ENCODE measurements at places on chromosomes 2 and 18. TPM values are rescaled to one million over a fixed set of nuclear protein-coding genes. Genes with fewer than 3 reads are reported as not detected.

Gene KIF5C
- 3.6 TPM for total RNA-seq

DNA sequence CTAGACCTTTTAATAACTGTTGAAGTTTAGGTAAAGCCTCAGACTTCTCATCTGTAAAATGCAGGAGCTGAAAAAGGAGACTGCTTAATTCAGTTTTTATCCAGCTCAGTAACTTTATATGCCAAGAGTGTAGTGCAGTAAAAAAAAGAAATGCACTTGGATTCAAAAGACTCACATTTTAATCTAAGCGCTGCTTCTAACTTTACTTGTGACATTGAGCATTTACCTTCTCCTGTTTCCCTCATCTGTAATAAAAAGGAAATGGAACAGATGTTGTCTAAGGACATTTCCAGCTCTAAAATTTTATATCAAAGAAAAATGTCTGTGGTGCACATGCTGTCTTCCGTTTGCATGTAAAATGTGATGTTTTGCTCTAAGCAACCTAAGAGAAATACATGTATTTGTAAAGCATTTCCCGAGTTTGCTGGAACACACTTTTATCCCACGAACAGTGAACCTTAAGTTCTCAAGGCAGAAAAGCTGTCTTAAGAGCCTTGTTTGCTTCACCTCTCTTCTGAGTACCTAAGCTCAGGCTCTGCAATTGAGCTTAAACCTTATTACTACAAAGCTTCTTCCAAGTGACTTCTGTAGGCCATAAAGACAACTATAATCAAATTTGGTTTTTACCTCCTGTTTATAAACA is 24.2 kb upstream of the TANK start:
- no peaks in the 10 kb centered on the region for H3K27me3 ChIP-seq
- no peak overlapping the region for H3K27ac ChIP-seq
- no peak overlapping the region for H3K4me3 ChIP-seq
- peaks cover 11% of the 10 kb centered on the region for H3K4me1 ChIP-seq
- no peaks in the 10 kb centered on the region for H3K36me3 ChIP-seq

Gene SLC11A1
- 37.6 TPM for total RNA-seq

GRCh38 chr2:189444322-189444721 is 3.0 kb downstream of the WDR75 start:
- H3K4me3 ChIP-seq: no peak overlapping the region
- no peak for DNase-seq
- peaks cover 6% of the 10 kb centered on the region for H3K4me1 ChIP-seq
- no peak overlapping the region for H3K27ac ChIP-seq
- H3K27me3 ChIP-seq: no peaks in the 10 kb centered on the region

Gene KLHL41
- 1.8 TPM for total RNA-seq

DNA sequence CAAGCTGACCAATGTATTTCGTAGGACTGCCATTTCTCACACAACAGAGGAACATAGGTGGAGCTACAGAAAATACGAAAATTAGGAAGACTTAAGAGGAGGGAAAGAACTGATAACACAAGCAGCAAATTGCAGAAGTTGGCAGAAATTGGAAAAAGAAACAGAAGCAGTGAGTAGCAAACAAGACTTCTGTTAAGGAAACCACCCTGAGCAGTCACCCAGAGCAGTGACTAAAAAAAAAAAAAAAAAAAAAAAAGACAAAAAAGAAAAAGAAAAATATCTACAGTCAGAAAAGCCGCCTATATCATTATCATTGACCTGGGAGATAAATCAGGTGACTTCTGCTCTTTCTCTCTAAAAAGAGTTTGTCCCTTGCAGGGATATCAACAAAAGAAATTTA is 21.4 kb downstream of the STK17B start:
- H3K4me1 ChIP-seq: no peaks in the 10 kb centered on the region
- H3K36me3 ChIP-seq: no peaks in the 10 kb centered on the region
- no peak overlapping the region for H3K4me3 ChIP-seq
- H3K27ac ChIP-seq: no peak overlapping the region
- H3K27me3 ChIP-seq: no peaks in the 10 kb centered on the region

DNA sequence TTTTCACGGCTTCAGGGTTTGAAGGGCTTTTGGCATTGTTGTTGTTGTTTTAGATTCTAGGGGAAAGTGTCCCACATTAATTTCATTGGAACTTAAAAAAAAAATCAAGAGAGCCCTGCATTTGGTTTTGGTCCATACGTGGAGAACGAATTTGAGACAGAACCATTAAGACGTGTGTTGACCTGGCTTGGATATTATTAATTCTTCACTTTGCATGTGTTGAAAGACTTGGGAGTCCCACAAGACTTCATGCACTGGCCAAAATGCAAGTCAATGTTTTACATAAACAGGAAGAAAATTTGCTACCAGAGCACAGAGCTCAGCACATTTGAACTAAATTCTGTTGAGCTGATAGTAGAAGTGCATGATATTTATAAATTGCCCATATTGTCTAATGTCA is 761.2 kb upstream of the ACVR2A start:
- no peak for DNase-seq
- H3K27ac ChIP-seq: no peak overlapping the region
- no peaks in the 10 kb centered on the region for H3K36me3 ChIP-seq
- no peaks in the 10 kb centered on the region for H3K4me1 ChIP-seq

Gene IL1B
- total RNA-seq: 2.9 TPM

- H3K36me3 ChIP-seq: no peaks in the 10 kb centered on the region
- H3K27me3 ChIP-seq: no peaks in the 10 kb centered on the region
- H3K4me3 ChIP-seq: no peak overlapping the region
- H3K27ac ChIP-seq: no peak overlapping the region
These were observed 69.3 kb downstream of the AFF3 start for GRCh38 chr2:100073110-100073509.

Gene UGT1A8
- not detected for total RNA-seq

Data from kidney (tissue), 22 donors.